Tibial nerve (tissue), 4 donors: ENCODE measurements at places on chromosomes 13 and 19.

DNA sequence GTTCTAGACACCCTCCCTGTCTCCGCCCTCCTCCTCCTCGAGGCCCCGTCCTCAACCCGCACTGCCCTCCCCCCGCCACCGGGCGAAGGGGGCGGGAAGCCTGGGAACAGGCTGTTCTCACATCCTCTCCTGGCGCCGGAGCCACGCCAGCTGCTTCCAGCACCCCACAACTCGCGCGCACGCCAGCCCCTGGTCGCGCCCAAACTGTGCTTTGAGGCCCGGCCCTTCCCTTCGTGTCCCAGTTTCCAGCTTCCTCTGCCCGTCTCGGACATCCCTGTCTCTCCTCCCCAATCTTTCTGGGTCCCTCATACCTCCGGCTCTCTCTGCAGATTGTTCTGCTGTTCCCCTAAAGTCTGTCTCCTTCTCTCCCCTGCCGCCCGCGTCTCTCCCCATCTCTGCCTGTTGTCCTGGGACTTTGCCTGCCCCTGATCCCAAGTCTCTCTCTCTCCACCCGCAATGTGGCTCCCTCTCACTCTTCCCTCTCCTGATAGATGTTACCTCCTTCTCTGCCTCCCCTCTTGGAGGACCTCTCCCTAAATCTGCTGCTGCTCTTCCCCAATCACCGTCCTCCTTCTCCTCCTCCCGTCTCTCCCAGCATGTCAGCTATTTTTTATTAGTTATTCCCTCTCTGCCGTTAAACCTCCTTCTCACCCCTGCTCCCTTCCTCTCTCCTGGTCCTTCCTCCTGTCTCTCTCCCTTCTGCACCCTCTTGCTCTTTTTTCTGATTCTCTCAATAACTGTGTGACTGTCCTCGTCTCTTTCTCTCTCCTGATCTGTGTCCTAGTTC, 14.2 kb downstream of the DPF1 start:
- H3K27me3 ChIP-seq: no peaks in the 10 kb centered on the region
- no peak overlapping the region for H3K4me3 ChIP-seq
- peaks cover 26% of the 10 kb centered on the region for H3K36me3 ChIP-seq
- H3K27ac ChIP-seq: peak overlapping the region; percentile 25
- H3K4me1 ChIP-seq: no peaks in the 10 kb centered on the region

DNA sequence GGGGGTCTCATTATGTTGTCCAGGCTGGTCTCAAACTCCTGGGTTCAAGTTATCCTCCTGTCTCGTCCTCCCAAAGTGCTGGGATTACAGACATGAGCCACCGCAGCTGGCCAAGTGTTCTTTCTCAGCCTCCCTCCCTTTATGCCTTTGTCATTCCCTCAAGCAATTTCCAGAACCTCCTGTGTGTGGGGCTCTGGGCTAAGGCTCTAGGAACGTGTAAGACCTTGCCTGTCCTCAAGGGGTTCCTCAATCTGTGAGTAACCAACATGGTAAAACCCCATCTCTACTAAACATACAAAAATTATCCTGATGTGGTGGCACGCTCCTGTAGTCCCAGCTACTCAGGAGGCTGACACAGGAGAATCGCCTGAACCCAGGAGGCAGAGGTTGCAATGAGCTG, 15.5 kb upstream of the SPACA4 start:
- H3K4me3 ChIP-seq: no peak overlapping the region
- DNase-seq: no peak
- no peaks in the 10 kb centered on the region for H3K27me3 ChIP-seq
- H3K4me1 ChIP-seq: no peaks in the 10 kb centered on the region
- no peak overlapping the region for H3K27ac ChIP-seq
- H3K36me3 ChIP-seq: no peaks in the 10 kb centered on the region

DNA sequence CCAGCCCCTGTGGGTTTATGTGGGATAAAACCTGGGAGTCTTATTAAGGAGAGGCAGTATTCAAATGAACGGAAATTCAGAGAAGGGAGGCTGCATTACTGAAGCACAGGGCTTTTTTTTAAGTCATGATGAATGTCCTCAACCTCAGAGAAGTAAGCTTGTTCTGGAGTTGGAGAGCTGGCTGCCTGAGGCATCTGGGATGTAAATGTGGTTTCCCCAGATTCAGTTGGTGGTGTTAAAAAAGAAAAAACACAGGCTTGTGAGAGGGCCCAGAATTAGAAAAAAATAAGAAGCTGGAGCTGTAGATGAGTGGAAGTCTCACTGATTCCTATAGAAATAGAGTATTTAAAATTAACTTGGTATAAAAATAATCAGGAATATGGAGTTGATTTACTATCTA, 64.0 kb upstream of the GPR12 start:
- no peak for DNase-seq
- no peak overlapping the region for H3K4me3 ChIP-seq
- no peaks in the 10 kb centered on the region for H3K27me3 ChIP-seq
- no peak overlapping the region for H3K27ac ChIP-seq

DNA sequence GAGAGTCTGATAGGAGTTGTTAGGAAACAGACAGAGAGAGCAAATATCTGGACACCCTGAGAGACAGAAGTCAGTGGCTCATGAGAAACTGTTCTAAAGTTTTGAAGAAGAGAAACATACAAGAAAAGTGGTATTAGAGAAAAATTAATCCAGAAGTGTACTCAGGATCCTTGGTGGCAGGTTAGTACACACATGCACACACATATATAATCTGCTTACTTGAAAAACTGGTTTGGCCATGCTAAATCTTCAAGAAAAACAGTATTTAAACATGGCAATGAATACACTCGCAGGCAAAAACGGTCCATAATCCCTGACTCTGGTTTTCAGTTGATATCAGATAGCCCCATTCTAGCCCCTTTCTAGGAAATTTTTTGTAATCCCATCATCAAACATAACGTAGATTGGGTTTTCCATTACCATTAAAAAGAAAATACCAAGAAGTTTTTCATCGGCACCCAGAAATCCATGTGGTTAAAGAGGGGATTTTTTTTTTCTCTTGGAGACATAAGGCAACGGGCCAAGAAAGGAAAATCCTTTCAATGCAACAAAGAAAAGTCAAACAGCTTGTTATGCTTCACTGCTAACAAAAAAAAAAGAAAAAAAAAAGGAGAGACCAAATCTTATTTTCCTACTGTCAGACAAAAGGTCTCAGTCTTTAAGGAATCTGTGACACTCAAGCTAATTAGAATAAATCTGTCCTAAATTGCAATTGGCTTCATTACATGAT, 178.0 kb upstream of the MIR17HG start:
- no peak overlapping the region for H3K4me3 ChIP-seq
- no peaks in the 10 kb centered on the region for H3K36me3 ChIP-seq
- H3K27me3 ChIP-seq: no peaks in the 10 kb centered on the region
- DNase-seq: no peak

- no peaks in the 10 kb centered on the region for H3K27me3 ChIP-seq
- H3K27ac ChIP-seq: peak overlapping the region; percentile 26
- no peaks in the 10 kb centered on the region for H3K36me3 ChIP-seq
Measured at GRCh38 chr13:33326246-33326645, 40.7 kb upstream of the STARD13 start.

DNA sequence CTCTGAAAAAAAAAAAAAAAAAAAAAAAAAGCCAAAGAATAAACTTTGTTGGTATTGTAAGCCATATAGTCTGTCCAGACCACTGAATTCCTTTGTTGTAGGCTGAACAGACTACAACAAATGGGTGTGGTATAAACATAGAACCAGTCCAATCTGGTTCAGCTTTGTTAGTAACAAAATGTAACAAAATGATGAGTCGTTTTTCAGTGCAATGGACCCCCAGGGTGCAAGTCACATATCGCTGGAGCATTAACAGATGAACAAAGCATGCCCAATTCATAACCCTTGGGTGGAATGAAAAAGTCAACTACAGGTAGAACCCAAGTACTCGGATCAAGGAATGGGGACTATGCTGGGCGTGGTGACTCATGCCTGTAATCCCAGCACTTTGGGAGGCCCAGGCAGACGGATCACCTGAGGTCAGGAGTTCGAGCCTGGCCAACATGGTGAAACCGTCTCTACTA, 13.6 kb upstream of the FCHO1 start:
- DNase-seq: no peak
- peaks cover 45% of the 10 kb centered on the region for H3K36me3 ChIP-seq
- no peaks in the 10 kb centered on the region for H3K4me1 ChIP-seq
- H3K27ac ChIP-seq: no peak overlapping the region
- H3K27me3 ChIP-seq: no peaks in the 10 kb centered on the region
